ENCODE measurements at places on chromosomes 13 and 19. TPM values are rescaled to one million over a fixed set of nuclear protein-coding genes. Genes with fewer than 3 reads are reported as not detected.

Gene RPS15
- total RNA-seq, result 444 TPM

Gene CACNA1A
- total RNA-seq, result 0.32 TPM

Gene PSG3
- under 0.01 TPM for total RNA-seq

Gene SLC35E1
- total RNA-seq, result 46.2 TPM

Gene CEACAM1
- total RNA-seq, result 0.97 TPM

GRCh38 chr19:17835182-17836006, 12.4 kb downstream of the JAK3 start:
- DNase-seq, result no peak

DNA sequence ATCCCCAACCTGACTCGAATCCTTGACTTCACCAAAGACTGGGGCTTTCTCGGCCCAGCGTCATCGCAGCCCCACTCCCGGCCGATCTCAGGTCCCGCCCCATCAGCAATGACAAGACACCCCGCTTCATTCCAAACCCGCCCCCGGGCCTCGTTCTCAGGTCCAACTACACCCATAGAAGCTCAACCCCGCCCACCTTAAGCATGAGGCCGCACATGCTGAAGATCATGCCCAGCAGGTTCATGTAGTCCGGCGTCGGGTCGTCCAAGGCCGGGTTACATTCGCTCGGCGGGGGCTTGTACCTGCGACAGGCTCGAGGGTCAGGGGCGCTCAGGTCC, 2.3 kb downstream of the WDR83 start:
- peak; percentile 68 for DNase-seq

- peak; percentile 82 for DNase-seq
These were observed 19.4 kb downstream of the ACTN4 start for GRCh38 chr19:38666663-38667511.

- DNase-seq, result no peak
These were observed 9.7 kb upstream of the CERS1 start for GRCh38 chr19:18905513-18906236.

GRCh38 chr13:38494445-38494844, 144.8 kb downstream of the UFM1 start:
- no peak for DNase-seq

- no peak for DNase-seq
These were observed 51.5 kb upstream of the MRI1 start for GRCh38 chr19:13712767-13713201.

DNA sequence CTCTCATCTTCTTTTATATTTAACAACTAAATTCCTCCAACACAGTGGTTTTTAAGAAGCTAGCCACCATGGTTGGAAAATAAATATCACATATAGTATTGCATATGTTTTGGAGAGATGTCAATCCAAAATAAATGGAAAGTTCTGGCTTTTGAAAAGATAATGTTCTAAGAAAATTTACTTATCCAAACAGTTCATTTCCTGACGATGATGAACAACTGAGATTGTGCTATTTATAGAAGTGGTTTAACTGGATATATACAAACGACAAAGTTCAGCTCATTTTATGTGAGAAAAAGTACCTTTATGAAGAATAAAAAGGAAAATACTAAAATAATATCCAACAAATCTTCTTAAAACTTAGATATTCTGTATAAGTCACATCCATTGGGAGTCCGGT, 174.7 kb downstream of the MZT1 start:
- DNase-seq, result no peak

- no peak for DNase-seq
These were observed 10.9 kb downstream of the C13orf46 start for GRCh38 chr13:113962975-113963374.

- DNase-seq, result no peak
These were observed 111.0 kb downstream of the MRPL57 start for GRCh38 chr13:21287331-21287907.

DNA sequence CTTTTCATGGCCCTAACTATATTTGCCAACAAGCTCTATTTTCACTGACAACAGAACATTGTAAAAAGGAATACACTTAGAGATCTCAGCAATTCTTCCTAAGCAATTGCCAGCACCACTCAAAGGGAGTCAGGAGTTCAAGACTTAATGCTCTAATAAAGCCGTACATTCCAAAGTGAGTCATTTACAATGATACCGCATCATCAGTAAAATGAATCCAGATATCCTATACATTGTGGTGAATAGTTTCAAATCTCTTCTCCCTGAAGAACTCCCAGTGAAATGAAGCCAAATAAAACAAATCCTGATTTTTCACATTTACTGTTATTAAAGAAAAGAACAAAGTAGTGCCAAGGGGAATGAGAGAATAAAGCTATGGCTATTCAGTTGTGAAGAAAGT, 2898.7 kb upstream of the PCDH20 start:
- peak; percentile 2 for DNase-seq

- DNase-seq, result no peak
These were observed 277.6 kb upstream of the DACH1 start for GRCh38 chr13:72144636-72145035.

GRCh38 chr19:55333870-55334269, 5.8 kb upstream of the KMT5C start:
- peak; percentile 32 for DNase-seq

DNA sequence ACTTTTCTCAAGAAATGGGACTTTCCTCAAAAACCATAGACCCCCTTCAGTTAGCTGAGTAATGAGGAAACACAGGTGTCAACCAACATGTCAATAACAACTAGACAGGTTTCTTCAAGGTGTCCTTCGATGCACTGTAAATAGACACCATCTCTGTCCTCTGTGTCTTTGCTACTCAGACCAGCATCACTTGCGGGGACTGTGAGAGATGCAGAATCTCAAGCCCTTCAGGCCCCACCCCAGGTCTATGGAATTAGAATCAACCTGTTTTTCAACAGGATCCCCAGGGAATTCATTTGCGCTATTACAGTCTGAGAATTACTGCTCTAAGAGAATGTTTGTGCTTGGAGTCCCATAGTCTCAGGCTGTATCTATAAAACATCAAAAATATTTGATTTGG, 469.9 kb downstream of the COG6 start:
- DNase-seq, result no peak

- no peak for DNase-seq
These were observed 1.0 kb upstream of the TYROBP start for GRCh38 chr19:35908973-35909683.

- no peak for DNase-seq
These were observed 164.3 kb downstream of the DCT start for GRCh38 chr13:94315188-94315587.

GRCh38 chr13:45102136-45102507, 18.2 kb upstream of the GTF2F2 start:
- peak; percentile 7 for DNase-seq

Measured in fibroblast of villous mesenchyme (primary cell).